Vagina (tissue), 2 donors: ENCODE measurements at places on chromosomes 6 and 20.

- DNase-seq, result no peak
These were observed 84.9 kb upstream of the NAA20 start for GRCh38 chr20:19932170-19932667.

GRCh38 chr20:46746956-46747526 is 37.6 kb downstream of the SLC2A10 start:
- DNase-seq, result no peak

GRCh38 chr20:19115581-19115980 is 96.9 kb upstream of the SLC24A3 start:
- no peak for DNase-seq

- no peak for DNase-seq
These were observed at the start of gene PHF1 for GRCh38 chr6:33410711-33411631. Gene PHF1, plus strand, starts transcription at chr6:33411014. Its CDS starts 1,250 bp downstream, at chr6:33412264.
